ENCODE measurements at places on chromosomes 7 and 10.

GRCh38 chr10:75592151-75592787, 160.8 kb downstream of the LRMDA start:
- no peak for DNase-seq

DNA sequence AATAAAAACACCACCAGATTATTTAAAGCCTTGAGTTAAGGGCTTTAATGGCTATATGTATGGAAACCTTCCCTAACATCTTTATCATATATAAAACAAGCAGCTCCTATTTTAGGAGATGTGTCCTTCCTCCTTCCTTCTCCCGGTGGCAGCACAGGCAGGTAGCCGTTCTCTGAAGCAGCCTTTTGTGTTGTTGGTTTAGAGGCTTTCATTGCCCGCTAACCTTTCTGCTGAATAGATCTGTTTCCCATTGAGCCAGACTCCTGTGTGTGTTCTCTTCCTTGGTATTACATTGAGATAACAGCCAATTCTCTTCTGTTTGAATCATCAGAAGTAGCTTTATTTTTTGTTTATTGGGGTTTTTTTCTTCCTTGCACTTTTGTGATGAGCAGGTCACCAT, 131.3 kb downstream of the CACNB2 start:
- DNase-seq: no peak

- DNase-seq: no peak
Measured at GRCh38 chr10:3169271-3169670, 3.3 kb downstream of the PITRM1 start.

DNA sequence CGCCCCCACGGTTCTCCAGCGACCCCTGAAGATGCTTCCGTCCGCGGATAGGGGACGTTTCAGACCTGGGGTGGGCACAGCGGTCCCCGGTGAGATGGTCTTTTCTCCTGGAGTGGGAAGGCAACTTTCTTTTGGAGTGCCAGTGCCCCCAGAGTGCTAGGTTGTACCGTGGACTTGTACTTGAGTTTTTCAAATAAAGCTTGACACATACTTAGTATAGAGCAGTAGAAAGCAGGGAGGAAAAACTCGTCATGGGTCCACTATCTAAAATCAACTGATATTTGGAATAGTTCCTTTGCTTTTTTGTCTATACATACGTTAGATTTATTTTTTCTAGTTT, 28.4 kb downstream of the RBM20 start:
- DNase-seq: no peak

- peak; percentile 59 for DNase-seq
Measured at GRCh38 chr10:70575874-70576802, 26.4 kb downstream of the PRF1 start.

DNA sequence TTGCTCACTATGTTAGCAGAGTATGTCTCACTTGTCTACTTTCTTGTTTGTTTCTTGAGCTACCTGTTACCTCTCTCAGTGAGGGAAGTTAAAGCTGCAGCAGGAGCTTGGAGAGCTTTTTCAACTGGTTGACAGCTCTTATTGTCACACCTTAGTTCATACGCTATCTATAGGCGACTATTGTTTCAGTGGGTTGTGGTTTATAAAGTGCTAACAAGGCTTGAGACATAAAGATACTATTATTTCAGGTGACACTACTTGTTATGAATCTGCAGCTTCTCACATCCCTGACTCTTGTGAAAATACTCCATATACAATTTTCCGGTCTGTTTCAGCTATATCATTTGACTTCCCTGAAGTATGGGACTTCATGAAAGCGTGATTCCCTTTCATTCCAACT, 167.4 kb downstream of the CSTF2T start:
- no peak for DNase-seq

GRCh38 chr10:78595269-78595619, 473.5 kb upstream of the ZMIZ1 start:
- no peak for DNase-seq

GRCh38 chr7:27885652-27886051, 145.7 kb downstream of the TAX1BP1 start:
- no peak for DNase-seq

DNA sequence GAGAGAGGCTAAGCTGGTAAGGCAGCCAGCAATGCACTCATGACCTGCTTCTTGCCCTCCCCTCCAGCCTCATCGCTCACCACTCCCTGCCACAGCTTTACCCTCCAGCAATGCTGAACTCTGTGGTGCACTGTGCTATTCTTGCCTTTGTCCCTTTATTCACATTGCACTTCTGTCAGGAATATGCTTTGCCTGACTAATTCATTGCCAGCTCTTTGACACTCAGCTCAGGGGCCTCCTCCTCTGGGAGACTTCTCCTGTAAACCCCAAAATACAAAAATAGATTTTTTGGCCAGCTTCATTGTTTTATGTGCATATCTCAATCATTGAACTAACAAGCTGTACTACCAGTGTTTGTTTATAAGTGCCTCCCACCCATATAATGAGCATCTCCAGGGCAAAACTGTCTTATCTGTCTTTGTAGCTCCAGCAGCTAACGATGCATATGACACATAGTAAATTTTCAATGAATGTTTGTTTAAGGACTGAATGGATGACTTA, 8.2 kb downstream of the CNNM1 start:
- DNase-seq: peak; percentile 15

DNA sequence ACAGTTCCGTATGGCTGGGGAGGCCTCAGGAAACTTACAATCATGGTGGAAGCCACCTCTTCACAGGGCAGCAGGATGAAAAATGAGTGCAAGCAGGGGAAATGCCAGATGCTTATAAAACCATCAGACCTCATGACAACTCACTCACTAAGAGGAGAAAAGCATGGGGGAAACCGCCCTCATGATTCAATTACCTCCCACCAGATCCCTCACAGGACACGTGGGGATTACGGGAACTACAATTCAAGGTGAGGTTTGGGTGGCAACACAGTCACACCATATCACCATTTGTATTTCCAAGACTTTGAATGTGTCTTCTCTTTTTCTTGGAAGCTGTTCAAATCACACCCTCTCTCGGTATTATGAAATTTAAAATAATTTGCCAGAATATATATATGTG, 80.1 kb downstream of the SEMA3D start:
- DNase-seq: no peak

DNA sequence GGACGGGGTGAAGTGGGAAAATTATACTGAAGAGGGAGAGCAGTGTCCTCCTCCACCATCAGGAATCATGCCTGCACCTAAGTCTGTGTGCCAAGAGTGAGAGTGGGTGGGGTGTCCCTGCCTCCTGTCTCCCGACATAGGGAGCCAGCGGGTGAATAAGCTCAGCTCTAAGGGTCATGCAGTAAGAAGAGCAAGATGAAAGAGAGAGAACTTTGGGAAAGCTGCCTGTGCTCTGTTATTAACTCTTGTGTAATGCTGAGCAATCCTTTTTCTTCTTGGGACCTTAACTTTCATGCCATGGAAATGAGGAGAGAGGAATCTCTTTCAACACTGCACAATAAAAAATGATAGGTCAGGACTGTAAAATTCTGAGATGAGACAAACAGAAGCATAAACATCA, 7.9 kb upstream of the TCAF1 start:
- peak; percentile 78 for DNase-seq

GRCh38 chr10:21926358-21926925, 77.1 kb downstream of the DNAJC1 start:
- DNase-seq: peak; percentile 38

DNA sequence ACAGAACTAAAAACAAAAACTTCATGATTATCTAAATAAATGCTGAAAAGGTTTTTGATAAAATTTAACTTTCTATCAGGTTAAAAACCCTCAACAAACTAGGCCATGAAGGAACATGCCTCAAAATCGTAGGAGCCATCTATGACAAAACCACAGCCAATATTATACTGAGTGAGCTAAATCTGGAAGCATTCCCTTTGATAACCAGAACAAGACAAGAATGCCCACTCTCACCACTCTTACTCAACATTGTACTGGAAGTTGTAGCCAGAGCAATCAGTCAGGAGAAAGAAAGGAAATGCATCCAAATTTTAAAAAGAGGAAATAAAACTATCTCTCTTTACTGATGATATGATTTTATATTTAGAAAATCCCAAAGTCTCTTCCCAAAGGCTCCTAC, 228.7 kb downstream of the CHRM2 start:
- no peak for DNase-seq

DNA sequence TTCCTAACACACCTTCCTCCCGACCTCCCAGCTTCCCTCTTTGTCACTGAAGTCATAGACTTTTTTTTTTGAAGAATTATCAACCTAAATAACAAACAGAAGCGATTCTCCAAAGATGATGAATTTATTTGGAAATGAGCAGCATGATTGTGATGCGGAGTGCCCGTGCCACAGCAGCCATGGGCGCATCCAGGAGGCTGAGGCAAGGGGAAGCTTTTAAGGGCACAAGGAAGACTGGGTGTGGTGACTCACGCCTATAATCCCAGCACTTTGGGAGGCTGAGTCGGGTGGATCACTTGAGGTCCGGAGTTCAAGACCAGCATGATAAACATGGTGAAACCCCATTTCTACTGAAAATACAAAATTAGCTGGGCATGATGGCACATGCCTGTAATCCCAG, 16.2 kb upstream of the GIMAP8 start:
- no peak for DNase-seq

GRCh38 chr10:90180886-90181691, 479.7 kb downstream of the KIF20B start:
- DNase-seq: no peak

- no peak for DNase-seq
Measured at GRCh38 chr10:33329178-33329577, 5.3 kb downstream of the NRP1 start.

DNA sequence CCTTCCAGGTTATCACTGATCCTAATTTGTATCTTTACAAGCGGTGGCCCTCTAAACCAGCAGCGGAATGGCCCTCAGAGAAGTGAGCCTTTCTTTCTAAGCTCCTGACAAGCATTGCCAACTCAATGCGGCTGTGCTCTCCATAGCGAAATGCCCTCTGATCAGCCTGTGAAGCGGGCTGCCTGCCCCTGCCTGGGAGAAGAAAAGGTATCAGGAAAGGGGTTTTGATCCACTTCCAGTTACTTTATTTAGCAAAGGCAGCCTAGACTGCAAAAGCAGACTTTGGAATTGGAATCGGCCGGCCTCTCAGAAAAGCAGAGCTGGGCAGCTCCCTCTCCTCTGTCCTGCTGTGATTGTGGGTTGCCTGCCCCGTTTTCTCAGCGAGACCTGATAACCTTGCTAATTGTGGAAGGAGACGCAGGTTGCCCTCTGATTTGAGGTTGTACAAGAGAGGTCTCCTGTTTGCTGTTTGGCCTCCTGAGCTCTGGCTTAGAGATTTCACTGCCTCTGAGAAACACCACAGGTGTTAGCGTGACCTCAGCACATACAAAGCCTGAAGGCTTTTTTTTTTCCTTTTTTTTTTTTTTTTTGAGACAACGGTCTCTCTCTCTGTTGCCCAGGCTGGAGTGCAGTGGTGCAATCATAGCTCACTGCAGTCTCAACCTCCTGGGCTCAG, 53.9 kb upstream of the SH2B2 start:
- DNase-seq: no peak

GRCh38 chr7:87413951-87414793, 61.3 kb downstream of the ABCB4 start:
- DNase-seq: peak; percentile 89

- DNase-seq: no peak
Measured at GRCh38 chr7:52163311-52163710, 846.7 kb upstream of the COBL start.

DNA sequence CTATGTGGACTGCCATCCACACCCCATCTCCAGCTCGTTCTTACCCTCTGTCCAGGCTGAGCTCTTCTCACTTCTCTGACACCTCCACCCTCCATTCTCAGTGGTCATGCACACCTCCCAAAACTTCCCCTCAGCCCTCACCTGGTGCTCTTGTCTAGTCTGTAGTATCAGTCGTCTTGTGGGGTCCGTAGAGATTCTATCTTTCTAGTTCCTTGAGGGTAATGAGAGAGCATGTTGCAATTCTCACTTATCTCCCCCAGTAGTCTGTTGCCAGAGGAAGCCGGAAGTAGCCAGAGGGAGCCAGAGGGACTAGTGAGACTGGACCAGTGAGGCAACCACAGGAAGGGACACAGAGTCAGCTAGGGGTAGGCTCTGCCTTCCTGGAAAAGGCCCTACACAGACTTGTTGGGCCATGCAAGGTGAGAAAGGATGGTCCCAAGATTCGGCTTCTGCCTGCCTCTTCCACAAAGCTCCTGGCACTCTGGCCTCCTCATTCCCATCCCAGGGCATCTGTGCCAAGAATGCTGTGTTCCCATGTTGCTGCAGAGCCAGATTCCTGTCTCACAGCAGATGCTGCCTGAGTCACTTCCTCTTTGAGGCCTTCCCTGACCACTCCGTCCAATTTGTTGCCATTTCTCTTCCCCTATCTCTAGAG, 50.6 kb upstream of the DUSP5 start:
- peak; percentile 92 for DNase-seq

- no peak for DNase-seq
Measured at GRCh38 chr7:21359163-21359562, 68.7 kb upstream of the SP4 start.

- peak; percentile 47 for DNase-seq
Measured at GRCh38 chr7:45697576-45698136, 123.5 kb downstream of the ADCY1 start.

GRCh38 chr10:72550239-72550638, 75.6 kb downstream of the MICU1 start:
- no peak for DNase-seq

DNA sequence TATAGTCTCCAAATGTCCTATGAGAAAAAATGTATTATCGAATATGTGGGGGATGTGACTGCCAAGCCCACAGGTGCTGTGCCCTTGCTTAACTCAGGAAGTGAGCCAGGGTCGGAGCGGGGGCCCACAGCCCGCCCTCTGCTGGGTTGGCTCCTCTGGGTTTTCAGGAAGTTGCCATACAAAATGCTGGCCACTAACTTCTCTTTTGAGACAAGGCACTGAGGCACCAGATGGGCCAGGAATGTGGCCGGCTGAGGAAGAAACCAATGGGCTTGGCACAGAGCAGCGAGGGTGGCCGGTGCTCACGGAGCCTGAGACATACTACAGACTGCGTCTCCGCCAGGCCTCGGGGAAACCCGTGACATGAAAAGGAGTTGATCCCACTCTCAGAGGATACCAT, 58.9 kb downstream of the FAM53B start:
- DNase-seq: no peak

DNA sequence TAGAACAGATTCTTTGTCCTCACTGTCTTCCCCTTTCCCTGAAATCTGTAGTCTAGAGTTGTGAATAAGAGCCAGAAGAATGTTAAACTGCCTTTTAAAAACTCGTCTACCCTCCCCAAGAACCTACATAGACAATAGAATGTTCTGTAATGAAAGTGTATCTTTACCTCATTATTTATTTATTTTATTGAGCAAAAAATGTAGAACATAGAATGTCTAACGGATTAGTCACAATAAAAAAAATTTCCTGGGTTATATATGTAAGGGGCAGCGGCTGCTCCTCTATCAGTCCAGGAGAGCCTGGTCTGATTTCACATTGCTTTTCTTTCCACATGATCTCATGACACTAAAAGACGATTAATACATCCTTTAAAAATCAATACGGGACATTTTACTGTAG, 135.7 kb downstream of the SDK1 start:
- DNase-seq: no peak

DNA sequence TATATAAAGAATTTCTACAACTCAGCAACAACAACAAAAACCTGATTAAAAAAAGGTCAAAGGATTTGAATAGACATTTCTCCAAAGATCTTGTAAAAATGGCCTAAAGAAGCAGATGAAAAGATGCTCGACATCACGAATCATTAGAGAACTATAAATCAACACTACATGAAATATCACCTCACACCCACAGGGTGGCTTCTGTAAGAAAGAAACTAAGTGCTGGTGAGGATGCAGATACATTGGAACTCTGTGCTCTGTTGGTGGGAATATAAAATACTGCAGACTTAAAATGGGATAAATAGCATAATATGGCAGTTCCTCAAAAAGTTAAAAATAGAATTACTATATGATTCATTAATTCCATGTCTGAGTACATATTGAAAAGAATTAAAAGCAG, 38.3 kb upstream of the CDCA7L start:
- no peak for DNase-seq

Data from GM23248 (cell line).